ENCODE measurements at places on chromosomes 6 and 20. TPM values are rescaled to one million over a fixed set of nuclear protein-coding genes. Genes with fewer than 3 reads are reported as not detected.

DNA sequence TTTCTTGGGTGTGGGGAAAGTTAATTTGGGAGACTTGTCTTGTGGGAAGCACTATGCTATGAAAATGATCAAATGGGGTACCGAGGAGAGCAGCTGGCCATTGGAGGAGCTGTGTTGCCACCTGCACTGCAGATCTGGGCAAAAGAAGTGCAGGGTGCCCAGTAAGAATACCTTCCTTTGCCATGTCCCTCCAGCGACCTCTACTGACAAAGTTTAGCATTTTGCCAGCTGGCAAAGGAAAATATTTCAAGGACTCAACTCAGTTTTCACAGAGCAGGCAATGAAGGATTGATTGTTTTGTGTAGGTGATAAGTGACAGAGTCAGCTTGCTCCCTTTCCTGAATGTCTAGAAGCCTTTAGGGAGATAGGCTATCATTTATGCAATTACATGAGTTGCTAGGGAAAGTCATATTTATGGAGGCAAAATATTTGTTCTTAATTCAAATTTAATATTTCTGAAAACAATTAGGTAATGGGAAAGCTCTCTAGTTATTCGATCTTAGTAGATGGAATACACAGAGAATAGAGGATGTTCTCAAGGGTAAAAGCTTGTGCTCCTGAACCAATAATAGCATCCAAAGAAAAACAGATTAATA is 118.4 kb downstream of the FARS2 start:
- no peak for DNase-seq

DNA sequence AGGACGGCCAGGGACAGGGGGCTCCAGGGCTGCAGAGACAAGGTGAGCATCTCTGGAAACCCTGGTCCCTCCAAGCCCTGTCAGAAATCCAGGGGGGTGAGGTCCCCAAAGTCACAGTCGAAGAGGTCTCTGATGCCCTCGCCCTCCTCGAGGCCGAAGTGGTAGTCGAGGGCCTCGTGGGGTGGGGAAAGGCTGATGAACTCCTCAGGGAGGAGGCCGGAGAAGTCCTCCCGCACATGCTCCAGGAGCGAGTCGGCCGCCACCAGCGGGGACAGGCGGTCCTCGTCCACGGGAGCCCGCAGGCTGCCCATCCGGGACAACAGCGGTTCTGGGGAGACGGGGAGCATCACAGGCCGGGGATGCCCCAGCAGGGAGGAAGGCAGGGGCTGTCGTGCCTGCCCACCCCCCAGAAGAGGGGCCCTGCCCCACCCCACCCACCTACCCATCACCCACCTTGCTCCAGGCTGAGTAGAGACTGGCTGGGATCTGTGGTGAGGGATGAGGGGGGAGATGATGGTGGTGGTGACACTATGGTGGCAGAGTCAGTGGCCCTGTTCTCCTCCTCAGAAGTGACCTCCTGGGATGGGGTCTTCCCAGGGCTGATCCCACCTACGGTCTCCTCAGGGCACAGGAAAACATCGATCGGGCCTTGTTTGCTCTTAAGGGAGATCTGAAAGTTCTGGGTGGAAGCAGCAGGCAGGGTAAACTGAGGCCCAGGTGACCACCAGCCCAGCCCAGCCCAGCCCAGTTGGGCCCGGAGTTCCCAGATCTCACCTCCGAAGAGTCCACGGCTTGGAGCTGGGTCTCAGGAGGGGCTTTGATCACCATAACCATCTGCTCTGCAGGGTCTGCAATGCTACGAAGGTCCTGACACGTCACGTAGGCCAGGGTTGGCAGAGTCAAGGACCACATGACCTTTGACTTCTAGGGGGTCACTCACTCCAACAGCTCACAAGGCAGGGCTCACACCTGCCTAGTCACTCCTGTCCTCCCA is 2.7 kb upstream of the NECAB3 start:
- no peak for DNase-seq

- DNase-seq, result no peak
Observed at GRCh38 chr20:57705127-57705899, 4.5 kb downstream of the PMEPA1 start.

DNA sequence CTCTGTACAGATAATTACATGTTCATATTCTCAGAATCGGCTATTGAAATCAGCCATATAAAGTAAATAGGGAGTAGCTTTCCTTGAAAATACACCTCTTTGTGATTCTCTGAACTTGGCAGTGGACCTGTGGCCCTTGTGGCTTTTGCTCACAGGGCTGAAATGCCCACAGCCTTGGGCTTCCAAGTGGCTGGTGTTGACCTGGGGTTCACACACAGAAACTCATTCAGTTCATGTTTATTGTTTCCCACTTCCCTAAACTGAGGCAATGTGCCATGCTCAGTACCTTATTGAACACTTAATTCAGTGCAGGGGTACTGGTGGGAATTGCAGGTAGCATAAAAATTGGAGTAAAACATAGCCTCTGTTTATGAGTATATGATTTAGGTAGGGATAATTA is 19.1 kb upstream of the TULP4 start:
- no peak for DNase-seq

DNA sequence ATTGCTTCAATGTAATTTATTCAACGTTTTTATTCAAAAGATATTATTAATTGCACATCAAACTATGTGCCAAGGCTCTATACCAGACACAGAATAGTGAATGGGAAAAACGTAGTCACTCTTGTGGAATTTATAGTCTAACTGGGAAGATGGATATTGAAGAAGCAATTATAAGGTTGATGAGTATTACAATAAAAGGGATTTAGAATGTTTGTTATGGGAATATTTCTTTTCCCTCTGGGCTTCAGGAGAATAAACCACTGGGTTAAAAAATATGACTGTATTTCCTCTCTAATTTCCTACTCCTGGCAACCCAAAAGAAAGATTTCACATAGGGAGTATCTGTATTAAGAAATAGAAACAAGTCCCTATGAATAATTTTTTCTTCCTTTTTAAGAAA is 25.1 kb upstream of the UTRN start:
- DNase-seq, result no peak

GRCh38 chr6:167426651-167427050 is 101.8 kb downstream of the TTLL2 start:
- no peak for DNase-seq

GRCh38 chr6:63634630-63635029 is 972 bp upstream of the PHF3 start:
- no peak for DNase-seq

DNA sequence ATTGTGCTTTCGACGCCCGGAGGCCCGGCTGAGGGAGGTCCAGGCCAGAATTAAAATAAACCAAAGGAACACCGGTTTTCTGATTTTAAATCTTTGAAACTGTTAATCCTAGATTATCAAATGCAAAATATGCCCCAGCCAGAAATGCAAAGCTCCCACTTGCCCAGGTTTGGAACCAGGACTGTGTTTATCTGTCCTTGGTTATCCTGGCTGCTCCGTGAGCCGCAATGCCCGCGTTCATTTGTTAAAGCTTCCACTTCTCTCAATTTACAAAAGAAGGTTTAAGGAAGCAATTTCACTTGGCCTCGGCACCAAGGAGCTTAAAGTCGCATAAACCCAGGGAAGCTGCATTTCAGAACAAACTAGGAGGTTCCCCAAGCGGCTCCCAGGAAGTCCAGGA is 250.0 kb downstream of the TAF4 start:
- peak; percentile 9 for DNase-seq

GRCh38 chr6:109239651-109240321 is 142.5 kb downstream of the CD164 start:
- DNase-seq, result peak; percentile 65

DNA sequence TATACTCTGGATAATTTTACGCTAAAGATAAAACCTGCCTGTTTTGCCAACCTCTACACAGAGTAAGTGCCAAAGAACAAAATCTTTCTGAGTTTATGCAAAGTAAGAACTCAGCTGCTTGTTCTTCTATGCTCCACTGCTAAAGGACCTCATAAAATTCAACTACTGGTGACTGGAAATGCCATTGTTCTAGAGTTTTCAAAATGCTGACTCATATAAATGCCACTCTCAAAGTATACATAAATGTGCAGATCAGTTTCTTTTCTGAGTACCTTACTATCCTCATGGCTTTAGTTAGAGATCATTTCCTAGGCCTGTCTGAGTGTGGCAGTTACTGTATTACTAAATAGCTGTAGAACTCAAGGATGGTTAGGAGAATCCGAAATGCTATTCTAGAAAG is 45.6 kb downstream of the LYRM4 start:
- no peak for DNase-seq

GRCh38 chr6:158770533-158771330 is 48.4 kb downstream of the EZR start:
- DNase-seq, result peak; percentile 79

GRCh38 chr6:34984416-34984815 is 95.4 kb downstream of the ANKS1A start:
- no peak for DNase-seq

The ZBTB46 gene
- total RNA-seq, result 12.7 TPM

The PTGIS gene
- total RNA-seq, result 45.2 TPM

The MCCD1 gene
- total RNA-seq, result not detected

The OPRM1 gene
- not detected for total RNA-seq

The SPATS1 gene
- not detected for total RNA-seq

The SPATA2 gene
- total RNA-seq, result 6.5 TPM

The SIRPB1 gene
- 1.7 TPM for total RNA-seq
